Testis (tissue), 5 donors: ENCODE measurements at places on chromosomes 5 and 9.

GRCh38 chr9:127561491-127562278 lies 50.4 kb upstream of the STXBP1 start:
- peak; percentile 65 for DNase-seq

GRCh38 chr9:114588651-114589526 lies 1.3 kb downstream of the ATP6V1G1 start:
- DNase-seq: no peak

GRCh38 chr5:177612215-177612673 lies 12.3 kb downstream of the B4GALT7 start:
- no peak for DNase-seq

GRCh38 chr5:170497311-170498038 lies 6.3 kb upstream of the KCNIP1 start:
- peak; percentile 51 for DNase-seq

GRCh38 chr5:26427281-26427680 lies 611.1 kb downstream of the CDH9 start:
- DNase-seq: no peak

GRCh38 chr5:21663082-21663481 lies 1190.1 kb downstream of the CDH12 start:
- no peak for DNase-seq

DNA sequence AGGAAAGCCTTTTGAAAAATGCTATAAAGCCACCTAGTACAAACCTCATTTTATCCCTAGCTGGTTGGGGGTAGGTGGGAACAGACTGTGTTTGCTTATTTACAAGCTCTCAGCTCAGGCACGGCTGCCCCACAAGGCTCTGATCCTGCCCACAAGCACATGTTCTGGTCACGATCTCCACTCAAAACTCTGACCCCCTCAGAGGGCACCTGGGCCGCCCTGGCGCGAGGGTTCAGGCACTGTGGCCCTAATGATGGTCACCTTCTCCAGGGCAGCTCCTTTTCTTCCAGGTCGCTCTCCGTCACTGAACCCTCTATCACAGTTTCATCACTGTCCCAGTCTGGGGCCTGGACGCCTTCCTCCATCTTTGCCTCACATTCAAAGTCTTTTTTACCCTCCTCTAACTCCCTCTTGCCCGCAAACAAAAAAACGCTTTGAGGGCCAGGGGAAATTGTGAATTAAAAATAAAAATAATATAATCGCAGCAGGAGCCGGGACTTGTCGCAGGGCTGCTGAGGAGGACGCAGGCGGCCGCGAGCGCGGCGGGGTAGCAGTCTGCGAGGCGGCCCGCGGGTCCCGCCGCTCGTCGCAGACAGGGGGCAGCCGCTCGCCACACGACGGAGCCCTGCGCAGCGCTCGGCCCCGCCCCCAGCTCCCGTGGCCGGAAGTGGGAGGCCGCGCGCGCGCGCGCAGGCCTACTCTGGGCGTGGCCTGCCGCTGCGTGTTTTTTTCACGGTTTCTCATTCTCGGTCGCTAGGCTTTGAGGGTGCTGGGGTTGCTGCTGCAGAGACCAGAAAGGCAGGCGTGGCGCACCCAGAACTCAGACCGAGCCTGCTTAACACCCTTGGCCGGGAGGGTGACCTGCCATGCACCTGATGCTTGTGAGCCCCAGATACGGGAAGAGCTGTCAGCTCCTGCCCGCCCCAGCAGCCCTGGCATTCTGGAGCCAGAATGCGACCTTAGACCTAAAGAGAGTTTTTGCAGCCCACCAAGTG lies at the start of gene ANKRD31:
TSS of gene ANKRD31 (minus strand) at position 557 of the 995 bp plus-strand sequence. CDS start at position 365, 192 bp downstream.
- DNase-seq: peak; percentile 90

GRCh38 chr5:118956727-118957126 lies 31.6 kb downstream of the DTWD2 start:
- no peak for DNase-seq

GRCh38 chr9:34370970-34371880 lies 5.5 kb downstream of the MYORG start:
- peak; percentile 43 for DNase-seq

DNA sequence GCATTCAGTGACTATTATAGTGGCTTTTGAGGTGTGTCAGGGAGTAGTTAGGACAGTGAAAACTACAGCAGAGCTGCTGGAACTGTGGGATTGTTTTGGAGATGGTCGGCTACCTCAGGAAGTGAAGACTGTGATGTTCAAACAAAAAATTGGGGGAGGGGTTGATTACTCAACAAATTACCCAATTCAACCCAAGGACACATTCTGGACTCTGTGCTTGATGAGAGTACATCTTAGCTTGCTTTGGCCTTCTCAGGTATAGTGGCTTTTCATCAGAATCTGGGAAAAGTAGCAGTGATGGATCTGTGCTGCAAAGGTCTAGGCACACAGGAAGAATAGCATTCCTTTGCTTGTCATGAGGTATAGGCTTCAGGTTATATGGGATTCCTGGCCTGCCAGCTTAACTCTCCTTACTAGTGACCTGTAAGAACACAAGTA lies 47.0 kb downstream of the SLC44A1 start:
- DNase-seq: no peak

- no peak for DNase-seq
Observed at GRCh38 chr9:132485393-132485792, 75.4 kb downstream of the CFAP77 start.

DNA sequence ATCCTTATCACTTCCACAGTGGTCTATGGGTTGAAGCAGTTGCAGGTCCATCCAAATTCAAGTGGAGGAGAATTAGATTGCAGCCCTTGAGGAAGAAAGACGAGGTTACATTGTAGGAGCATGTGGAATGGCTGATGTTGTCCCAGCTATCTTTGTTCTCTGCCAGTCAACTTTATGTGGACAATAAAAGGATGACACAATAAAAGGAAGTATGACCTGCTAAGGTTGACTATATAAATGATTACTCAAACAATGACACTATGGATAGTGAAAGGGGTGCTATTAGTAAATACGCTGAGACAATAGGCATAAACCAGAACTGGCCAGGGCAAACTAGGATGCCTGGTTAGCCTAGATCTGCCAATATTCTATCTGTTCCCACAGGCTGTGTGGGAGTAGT lies 12.8 kb upstream of the ZNF618 start:
- no peak for DNase-seq

DNA sequence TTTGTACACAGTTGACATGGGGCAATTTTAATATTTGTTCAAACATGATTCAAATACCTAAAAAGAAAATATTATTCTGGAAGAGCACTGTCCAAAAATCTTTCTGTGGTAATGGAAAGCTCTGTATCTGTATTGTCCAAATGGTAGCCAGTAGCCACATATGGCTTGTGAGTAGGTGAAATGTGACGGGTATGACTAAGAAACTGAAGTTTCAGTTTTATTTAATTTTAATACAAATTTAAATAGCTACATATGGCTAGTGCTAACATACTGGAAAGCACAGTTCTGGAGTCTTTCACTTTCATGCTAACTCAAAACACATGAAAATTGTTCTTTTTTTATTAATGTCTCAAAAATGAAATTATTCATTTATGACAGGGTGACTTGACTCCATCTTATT lies 132.6 kb downstream of the PLK2 start:
- no peak for DNase-seq

DNA sequence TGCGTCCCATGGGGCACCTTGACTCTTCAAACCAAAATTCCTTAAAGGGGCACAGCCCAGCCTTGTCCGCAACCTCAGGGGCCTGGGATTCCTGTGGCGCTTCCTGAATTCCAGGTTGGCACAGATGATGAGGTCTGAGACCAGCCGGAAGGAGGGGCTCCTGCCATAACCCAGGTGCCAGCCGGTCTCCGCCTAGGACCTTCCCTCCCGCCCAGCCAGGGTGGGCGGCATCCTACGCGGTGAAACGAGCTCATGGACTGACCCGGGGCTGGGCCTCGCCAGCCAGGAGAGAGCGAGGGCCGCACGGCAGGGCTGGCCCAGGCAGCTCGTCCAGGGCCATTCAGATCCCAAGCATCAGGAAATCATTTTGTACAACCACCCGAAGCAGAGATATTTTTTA lies 23.0 kb downstream of the AMBP start:
- no peak for DNase-seq
